ENCODE measurements at places on chromosomes 11 and 22.

DNA sequence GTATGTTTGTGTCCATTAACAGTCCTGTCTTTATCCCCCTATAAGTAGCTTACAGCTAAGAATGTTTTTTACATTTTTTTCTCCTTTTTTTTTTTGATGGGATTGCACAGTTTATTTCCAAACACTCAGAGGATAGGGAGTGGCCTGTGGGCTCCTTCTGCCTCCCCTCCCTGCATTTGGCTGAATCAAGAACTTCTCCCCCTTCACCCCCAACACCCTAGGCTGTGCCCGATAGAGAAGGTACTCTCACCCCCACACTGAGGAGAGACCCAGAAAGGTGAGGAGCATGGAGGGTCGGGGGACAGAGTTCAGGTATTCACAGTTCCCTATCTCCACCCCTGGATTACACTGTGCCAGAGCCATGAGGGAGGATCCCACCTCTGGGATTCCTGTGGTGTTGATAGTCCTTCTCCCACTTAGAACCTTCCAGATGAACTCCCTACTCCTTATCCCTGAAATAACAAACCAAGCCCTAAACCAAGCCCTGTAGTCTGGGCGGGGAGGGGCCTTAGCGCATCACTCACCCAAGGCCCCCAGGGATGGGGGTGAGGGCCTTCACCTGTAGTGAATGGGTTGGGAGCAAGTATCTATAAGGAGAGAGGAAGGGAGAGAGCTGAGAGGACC is 97.1 kb downstream of the ADAMTS15 start:
- DNase-seq: no peak

GRCh38 chr11:65043881-65044501 is 3.0 kb downstream of the SAC3D1 start:
- no peak for DNase-seq

GRCh38 chr22:50200461-50201190 is at the start of gene SELENOO:
Gene SELENOO (plus strand): TSS chr22:50201011. CDS start chr22:50201037, 26 bp downstream.
- peak; percentile 89 for DNase-seq

GRCh38 chr11:16613512-16614381 is 124.7 kb upstream of the C11orf58 start:
- peak; percentile 53 for DNase-seq

GRCh38 chr22:33465554-33465953 is 407.4 kb upstream of the SYN3 start:
- DNase-seq: no peak

DNA sequence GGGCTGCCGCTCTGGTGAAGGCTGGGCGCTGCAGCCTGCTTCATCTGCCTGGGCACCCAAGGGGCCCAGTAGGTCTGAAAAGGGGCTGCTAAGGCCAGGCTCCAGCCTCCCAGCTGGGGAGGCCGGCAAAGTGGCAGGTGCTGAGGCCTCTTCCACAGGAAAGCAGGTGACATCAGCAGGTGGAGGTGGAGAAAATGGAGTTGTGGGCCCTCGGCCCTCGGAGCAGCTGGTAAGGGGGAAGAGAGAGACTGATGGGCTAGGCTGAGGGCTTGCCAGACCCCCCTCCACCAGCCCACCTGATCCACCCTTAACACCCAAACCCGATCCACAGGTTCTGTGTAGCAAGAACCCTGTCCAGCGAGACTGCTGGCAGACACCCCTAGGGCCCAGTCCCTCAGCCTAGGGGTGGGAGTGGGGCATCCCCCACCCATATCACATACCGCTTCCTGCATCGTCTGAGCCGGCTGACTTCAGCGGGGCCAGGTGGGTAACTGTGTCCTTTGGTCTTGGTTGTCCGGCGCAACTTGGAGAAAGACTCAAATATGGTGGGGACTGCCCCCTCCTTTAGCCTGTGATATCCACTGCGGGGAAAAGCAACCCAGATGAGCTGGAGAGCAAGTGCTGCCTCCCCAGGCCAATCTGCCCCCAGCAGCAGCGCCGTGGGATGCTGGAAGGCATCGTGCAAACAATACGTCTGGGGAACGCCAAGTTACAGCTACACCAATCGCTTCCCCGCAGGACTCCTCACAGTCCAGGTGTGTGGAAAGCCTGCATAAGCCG is 1.5 kb downstream of the THAP7 start:
- DNase-seq: no peak

GRCh38 chr11:19561011-19561410 is 151.6 kb upstream of the NAV2 start:
- DNase-seq: no peak

DNA sequence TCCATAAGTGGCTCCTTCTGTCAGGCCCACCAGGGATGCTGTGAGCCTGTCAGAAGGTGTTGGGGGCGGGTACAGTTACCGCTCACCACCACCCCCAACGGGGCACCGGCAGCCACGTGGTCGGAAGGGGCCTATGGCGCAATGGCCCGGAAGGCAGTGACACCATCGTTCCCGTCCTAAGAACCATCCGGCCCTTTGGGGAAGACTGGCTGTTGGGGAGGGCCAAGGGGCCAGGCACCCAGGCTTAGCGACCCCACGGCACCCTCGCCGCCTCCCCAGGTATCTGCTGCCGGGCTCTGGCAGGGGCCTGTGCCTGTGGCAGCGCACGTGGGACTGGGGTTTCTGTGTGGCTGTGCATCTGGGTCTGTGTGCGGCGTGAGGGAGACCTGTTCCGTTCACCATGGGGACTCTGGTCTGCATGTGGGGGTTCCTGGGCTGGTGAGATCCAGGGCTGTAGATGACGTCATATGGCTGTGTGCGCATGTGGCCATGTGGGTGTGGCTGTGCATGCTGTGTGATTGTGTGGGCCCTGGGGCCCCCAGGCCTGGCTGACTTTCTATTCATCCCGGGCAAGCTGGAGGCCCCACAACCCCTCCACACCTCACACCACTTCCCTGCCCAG is 717 bp downstream of the OSM start:
- peak; percentile 85 for DNase-seq
